ENCODE measurements at places on chromosomes 16 and 17.

DNA sequence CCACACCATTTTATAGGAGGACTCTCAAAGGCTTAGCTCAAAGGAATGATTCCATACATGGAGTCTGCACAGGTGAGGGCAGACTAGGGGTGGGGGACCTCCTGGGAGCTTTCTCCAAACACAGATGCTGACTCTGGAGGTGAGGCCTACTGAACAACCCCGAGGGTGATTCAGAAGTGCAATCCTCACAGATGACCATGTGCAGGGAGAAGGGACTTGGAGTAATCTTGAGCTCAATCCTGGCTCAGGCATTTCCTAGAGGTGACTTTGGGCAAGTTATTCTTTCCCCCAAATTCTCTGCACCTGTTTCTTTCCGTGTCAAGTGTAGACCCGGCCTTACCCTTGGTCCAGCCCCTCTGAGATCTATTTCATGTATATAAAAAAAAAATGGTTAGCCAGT lies 401.5 kb downstream of the SLC39A11 start:
- DNase-seq = no peak

DNA sequence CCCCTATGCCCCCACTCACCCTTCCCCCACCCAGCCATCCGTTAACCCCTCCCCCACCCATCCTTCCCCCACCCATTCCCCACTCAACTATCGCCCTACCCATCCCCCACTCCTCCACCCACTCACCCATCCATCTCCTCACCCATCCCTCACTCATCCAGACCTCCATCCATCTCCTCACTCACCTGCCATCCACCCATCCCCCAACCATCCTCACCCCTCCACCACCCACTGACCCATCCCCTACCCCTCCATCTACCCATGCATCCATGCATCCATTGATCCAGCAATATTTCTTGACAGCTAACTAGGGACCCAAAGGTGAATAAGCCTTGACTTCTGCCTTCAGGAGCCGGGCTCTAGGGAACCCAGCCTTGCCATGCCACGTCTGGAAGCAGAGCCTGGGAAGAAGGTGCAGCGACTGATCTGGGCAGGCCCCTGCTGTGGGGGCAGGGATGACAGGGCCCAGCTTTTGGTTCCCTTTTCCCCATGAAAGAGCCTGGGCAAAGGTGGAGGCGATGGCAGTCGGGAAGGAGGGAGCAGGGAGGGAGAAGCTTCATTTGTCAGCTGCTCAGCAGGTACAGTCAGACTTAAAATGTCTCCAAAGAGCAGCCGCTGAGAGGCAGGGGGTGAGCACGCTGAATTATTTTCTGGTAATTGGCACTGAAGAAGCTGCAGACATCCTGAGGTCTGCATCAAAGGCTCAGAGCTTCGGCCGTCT lies 23.1 kb upstream of the DOC2B start:
- no peak for DNase-seq

- DNase-seq = no peak
Observed at GRCh38 chr16:82655720-82656490, 29.1 kb downstream of the CDH13 start.

DNA sequence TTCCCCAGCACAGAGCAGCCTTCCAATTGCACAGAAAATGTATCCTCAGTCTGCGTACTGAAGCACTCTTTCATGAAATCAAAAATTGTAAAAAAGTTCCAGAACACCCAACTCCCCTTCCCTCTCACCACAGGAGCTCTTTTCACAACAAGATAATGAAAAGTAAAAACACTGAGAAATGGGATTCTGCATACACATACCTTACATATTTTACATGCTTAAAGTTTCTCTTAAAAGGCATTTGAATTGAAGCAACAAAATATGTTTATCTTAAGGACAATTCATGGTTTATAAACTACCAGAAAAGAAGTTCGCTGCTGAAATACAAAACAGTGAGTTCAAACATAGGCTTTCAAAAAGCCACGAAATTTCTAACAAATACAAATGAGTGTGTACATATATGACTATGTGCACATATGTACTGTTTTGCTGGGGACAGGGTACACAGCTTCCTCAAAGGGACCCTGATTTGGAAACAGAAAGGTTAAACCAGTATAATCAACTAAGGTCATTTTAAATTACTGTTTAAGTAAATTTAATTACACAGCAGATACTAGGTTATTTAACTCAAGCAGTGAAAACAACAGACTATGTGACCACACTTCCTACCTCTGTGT lies 33.8 kb downstream of the COG1 start:
- no peak for DNase-seq

DNA sequence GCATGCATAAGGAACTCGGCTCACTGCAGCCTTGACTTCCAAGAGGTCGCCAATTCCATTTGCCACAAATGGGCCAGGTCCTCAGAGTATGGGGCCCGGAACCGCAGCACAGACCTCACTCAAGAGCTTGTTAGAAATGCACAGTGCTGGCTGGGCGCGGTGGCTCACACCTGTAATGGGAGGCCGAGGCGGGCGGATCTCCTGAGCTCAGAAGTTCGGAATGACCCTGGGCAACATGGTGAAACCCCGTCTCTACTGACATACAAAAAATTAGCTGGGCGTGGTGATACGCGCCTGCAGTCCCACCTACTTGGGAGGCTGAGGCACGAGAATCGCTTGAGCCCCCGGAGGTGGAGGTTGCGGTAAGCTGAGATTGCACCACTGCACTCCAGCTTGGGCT lies 19.6 kb upstream of the N4BP1 start:
- DNase-seq = no peak

- DNase-seq = no peak
Observed at GRCh38 chr17:2996810-2997670, 66.4 kb downstream of the OR1D5 start.

- DNase-seq = no peak
Observed at GRCh38 chr16:27103954-27104353, 37.2 kb downstream of the C16orf82 start.

- no peak for DNase-seq
Observed at GRCh38 chr17:72165867-72166439, 45.1 kb downstream of the SOX9 start.

DNA sequence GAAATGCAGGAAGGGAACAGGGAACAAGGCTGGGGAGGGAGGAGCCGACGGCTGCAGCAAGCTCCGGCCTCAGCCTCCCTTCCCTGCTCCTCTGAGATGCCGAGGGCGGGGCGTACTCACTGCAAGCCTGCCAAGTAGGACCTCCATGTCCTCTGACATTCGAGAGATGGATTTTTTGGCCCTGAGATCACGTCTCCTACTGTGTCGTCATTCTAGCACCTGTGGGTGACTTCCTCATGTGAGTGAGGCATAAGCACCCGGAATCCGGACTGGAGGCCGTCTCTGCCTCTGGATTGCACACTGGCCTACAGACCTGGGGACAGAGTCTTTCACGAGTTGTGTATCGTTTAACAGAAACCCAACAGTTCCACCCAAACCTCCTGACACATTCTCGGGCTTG lies 14.5 kb downstream of the MRM3 start:
- no peak for DNase-seq

DNA sequence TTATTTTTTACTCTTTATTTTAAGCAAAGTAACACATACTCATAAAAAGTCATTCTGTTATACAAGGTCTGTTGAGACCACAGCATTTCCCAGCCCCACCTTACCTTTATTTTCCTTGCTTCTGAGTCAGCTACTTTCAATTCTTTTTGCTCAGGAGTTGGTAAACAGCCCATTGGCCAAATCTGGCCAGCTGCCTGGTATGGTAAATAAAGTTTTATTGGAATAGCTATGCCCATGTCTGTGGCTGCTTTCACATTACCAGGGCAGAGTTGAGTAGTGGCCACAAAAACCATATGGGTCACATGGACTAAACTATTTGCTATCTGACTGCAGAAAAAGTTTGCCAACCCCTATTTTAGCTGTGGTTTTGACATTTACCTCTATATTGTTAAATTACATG lies 3.4 kb upstream of the NSRP1 start:
- DNase-seq = no peak

DNA sequence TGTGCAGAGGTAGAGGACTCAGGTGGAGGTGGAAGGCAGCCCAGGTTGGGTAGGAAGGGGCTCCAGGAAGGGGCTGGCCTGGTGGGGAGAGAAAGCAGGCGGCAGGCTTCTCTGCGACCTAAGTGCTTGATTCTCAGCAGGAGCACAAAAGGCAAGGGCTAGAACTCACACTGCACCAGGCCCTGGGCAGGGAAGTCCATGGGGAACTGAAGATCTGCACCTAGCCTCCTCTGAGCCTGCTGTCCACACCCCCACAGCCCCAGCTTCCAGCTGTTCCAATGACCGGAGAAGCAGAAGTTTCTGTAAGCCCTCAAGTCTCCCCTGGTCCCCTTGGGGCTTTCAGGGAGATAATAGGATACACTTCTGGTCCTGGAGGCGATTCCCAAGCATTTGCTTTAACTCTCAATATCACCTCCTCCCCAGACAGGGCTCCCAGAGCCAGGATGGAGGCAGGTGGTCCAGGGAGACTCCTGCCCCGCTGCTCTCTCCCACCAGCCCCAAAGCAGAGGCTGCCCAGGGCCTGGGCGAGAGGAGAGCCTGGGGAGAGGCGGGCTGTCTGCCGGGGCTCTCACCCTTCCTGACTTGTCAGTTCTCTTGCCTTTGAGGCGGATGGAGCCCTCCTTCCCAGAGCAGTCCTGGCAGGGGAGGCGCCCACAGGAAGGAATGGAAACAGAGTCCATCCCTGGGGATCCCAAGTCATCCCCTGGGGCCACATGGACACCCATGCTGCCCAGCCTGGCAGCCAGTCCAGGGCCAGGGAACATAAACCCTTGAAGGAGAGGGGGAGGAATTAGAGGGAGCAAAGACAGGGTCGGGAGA lies 126.0 kb downstream of the RBFOX3 start:
- no peak for DNase-seq

DNA sequence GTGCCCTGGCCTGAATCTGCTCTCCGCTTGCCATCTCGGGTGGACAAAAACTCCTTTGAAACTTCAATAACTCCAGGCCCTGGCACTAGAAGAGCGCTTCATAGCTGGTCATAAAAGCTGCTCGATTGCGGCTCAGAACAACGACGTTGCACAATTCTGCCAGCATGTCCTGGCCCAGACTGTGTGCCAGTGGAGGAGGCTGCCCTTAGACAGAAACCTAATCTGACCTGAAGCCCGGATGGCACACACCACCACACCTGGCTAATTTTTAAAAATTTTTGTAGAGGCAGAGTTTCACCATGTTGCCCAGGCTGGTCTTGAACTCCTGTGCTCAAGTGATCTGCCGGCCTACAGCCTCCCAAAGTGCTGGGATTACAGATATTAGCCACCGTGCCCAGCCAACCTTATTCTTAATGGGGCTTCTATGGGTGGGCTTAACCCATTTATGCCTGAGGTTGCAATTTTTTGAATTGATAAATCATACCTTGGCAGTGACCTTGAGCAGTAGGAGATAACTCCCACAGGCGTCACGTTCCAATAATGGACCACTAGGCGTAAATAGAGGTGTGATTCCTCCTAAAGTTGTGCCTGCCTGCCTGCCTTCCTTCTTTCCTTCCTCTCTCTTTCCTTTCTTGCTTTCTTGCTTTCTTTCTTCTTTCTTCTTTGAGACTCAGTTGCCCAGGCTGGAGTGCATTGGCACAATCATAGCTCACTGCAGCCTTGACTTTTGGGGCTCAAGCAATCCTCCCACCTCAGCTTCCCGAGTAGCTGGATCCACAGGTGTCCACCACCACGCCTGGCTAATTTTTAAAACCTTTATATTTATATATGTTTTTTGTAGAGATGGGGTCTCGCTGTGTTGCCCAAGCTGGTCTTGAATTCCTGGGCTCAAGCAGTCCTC lies 1.1 kb upstream of the PPL start:
- no peak for DNase-seq

DNA sequence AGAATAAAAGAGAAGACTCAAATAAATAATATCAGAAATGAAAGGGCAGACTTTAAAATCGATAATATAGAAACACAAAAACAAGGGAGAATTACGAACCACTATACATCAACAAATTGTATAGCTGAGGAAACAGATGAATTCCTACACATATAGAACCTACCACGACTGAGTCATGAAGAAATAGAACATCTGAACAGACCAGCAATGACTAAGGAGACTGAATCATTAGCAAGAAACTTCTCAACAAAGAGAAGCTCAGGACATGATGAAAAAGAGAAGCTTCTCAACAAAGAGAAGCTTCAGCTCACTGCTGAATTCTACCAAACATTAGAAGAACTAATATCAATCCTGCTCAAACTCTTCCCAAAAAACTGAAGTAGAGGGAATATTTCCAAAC lies 255.9 kb downstream of the CEP112 start:
- DNase-seq = no peak

DNA sequence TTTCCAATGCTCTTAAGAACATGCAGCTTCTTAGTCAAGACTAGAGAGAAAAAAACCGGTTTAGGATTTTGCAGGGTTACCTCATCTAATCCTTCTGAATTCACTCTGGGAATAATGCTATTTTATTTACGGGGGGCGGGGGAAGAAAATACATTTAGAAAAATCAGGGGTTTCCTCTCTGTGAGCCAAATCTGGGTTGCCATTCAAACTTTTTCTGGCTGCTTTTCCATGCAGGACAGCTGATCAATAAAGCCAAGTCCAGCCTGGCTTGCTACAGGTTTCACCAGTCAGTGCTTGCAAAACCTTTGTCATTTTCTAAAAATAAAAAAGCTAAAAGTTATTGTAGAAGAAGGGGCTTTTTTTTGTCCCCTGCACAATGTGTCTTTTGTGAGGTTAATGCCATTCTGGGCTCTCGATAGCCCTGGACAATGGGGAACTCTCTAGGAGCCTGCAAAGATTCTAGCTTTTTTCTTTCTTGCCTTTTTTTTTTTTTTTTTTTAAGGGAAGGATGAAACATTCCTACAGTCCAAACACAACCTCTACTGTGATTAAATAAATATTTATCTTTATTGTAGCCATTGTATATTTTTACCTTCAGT lies 13.1 kb upstream of the ZFHX3 start:
- DNase-seq = no peak

- no peak for DNase-seq
Observed at GRCh38 chr16:2341456-2342447, 1.2 kb upstream of the ABCA3 start.

DNA sequence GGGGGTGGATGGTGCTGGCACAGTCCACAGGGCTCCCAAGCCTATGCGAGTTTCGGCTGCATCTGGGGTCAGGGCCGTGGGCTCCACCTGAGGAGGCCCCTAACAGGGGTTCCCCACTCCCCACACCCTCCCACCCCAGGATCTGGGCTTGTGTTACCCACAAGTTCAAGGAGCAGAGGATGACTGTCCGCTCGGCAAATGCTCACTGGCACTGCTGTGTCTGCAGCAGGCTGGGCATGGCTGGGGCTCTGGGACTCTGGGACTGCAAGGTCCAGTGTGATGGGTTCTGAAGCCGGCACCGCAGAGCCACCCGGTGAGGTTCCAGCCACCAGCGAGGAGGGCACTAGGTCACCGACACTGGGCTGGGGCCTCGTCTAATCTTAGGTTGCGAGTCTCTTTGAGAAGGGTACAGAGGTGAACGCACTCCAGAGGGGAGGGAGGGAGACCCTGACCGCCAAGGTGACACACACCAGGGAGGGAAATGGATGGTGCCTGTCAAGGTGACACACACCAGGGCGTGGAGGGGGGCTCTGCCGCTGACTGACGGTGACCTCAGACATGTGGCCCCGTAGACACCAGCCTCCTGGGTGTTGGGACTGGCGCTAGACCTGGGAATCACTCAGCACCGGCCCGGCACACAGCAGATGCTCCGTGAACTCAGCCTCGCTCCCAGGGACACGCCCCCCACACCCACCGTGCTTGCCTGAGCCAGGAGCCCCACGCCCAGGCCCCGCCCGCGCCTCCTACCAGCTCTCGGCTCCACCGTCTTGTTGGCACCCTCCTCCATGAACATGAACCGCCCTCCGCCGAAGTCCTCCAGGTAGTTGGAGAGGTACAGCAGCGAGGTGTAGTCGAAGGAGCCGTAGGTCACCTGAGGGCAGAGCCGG lies 20.5 kb upstream of the HEXD start:
- DNase-seq = no peak

All from cerebellar nuclear complex (tissue), 1 donor.